ENCODE measurements at places on chromosomes 13 and 19.

DNA sequence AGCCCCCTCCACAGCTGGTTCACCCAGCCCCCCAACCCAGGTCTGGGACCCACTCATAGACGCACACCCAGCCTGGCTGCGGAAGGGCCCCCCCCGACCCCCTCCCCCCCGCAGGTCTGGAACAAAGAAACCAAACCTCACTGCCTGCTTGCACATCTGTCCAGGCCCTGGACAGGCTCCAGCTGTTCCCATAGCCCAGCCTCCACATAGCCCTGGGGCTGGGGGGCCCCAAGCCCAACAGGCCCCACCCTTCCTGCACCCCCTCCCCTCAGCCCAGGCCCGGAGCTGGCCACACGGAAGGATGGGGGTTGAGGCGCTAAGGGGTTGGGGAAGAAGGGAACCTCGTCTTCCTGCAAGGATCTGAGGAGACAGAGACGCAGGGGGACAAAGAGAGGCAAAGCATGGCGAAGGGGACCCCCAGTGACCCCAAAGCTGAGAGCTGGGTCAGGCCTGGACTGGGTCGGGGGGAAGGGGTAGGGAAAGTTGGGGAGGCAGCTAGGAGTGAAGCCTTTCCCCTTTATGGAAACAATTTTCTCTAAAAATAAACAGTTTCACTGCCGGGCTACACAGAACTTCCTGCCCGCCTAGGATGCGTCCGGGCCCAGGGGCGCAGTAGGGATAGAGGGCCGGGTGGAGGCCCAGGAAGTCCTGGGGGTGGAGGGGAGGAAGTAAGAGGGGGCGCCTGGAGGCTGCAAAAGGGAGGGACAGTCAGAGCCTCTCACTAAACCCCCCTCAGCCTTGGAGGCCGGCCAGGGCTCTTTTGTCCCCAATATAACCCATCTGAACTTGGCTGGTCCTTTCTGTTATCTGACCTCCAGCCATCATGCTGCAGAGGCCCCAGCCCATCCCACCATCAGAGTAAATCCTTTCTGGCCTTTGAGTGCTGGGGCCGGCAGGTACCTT, 2.4 kb downstream of the KANK2 start:
- no peak for DNase-seq

- DNase-seq: no peak
Measured at GRCh38 chr19:18558202-18558555, 509 bp downstream of the KXD1 start.

- no peak for DNase-seq
Measured at GRCh38 chr13:96294930-96295881, 205.3 kb downstream of the HS6ST3 start.

- no peak for DNase-seq
Measured at GRCh38 chr19:30775956-30776355, 403.8 kb downstream of the ZNF536 start.

GRCh38 chr19:29478578-29479565, 46.9 kb upstream of the VSTM2B start:
- no peak for DNase-seq

DNA sequence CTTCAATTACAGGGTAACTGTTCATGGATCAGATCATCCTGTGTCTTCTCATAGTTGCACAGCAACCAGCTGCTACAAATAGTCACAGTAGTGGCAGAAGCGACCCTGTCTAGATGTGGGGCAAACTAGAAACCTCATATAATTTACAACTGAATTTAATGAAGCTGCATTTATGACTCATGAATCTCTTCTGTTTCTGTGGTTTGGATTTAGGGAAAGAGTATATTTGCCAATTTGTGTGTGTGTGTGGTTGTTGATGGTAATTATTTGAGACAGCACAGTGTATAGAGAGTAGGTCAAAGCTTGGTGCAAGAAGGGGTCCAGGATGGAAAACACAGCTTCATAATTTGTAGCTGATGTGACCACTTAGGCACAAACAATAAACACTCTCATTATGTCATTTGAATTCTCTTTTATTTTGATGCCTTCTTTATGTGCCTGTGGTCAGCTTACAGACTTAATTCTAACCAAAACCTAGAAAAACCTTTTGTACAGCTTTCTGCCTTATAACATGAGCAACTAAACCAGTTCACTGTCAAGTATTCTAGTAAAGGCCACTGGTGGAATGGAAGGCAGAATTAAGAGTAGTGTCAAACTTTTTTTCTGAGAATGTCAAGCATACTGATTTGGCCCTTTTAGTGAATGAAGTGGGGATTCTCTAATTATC, 218.1 kb downstream of the TBC1D4 start:
- no peak for DNase-seq

GRCh38 chr19:38433268-38433733, at the start of gene RYR1:
RYR1 (plus strand) TSS chr19:38433691; CDS start chr19:38433830, 139 bp downstream.
- DNase-seq: no peak

- DNase-seq: no peak
Measured at GRCh38 chr19:21823224-21823623, 12.8 kb downstream of the ZNF43 start.

DNA sequence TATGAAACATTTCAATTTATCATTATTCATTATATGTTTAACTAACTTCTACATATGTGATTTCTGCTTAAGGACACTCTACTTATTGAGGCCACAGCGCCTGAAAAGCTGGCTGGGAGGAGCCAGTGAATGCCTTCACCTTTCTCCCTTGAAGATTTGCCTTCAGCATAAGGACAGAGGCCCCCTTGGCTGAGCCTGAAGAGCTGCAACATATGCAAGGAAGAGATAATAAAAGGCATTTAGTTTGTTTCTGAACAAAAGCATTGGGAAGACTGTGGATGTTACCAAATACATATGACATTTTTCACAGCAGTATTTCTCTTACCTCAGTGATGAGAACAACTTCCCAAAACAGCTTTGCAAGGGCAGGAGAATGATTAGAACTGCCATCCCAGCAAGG, 92.1 kb downstream of the ABCC4 start:
- no peak for DNase-seq

DNA sequence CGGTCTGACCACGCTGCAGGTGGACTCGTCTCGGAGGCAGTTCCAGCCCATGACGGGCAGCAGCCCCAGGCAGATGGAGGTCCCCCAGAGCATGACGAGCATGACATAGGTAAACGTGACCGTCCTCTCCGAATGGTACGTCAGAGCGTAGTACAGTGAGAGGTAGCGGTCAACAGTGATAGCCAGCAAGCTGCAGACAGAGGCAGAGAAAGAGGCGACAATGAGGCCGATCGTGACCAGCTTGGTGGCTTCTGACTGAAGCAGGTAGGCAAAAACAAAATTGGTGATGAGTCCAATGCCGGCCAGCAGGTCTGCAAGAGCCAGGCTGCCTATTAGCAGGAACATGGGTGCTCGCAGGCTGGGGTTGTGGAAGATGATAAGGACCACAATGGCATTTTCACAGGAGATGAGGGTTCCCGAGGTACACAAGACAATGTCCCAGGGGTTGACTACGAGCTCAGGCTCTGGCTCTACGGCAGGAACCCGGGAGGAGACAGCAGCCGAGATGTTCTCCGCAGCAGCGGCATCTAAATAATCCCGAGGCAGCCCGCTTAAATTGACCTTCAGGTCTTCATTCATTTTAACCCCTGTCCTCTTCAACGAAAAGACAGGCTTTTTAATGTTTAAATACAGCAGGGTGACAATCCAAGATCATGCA, 1.2 kb downstream of the GPR12 start:
- DNase-seq: no peak

DNA sequence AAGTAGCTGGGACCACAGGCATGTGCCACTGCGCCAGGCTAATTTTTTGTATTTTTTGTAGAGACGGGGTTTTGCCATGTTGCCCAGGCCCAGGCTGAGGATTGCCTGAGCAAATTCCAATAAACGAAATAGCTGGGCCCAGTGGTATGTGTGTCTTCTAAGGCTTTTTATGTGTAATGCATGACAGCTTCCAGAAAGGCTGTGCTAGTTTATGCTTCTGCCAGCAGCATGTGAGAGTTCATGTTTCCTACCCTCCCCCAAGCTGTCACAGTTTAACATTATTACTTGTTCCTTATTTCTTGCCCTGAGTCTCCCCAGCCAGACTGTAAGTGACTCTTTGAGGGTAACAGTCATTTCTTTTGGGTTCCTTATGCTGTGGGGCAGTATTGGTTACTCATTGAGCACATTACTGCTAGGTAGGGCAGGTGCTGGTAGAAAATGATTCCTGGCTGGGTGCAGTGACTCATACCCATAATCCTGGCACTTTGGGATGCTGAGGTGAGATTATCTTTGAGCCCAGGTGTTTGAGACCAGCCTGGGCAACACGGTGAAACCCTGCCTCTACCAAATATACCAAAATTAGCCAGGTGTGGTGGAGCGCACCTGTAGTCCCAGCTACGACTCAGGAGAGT, 13.6 kb downstream of the GPATCH1 start:
- no peak for DNase-seq

GRCh38 chr19:47652285-47652684, 43.4 kb downstream of the BICRA start:
- no peak for DNase-seq

DNA sequence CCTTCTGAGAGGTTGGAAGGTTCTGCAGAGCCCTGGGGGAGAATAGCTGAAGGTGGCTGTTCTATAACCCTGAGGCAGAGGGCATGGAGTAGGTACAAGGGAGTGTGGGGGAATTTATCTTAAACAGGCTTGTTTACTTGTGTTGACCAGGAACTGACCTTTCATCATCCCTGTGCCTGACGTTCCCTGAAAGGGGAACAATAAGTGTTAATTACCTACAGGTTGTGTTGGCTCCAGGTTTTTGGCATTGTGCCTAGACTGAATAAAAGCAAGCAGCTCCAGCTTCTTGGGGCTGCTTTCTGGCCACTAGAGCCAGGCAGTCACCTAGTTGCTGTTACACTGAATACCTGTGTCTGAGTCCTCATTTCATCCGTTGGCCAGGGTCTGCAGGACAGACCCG, 60.0 kb downstream of the ZNF627 start:
- no peak for DNase-seq

DNA sequence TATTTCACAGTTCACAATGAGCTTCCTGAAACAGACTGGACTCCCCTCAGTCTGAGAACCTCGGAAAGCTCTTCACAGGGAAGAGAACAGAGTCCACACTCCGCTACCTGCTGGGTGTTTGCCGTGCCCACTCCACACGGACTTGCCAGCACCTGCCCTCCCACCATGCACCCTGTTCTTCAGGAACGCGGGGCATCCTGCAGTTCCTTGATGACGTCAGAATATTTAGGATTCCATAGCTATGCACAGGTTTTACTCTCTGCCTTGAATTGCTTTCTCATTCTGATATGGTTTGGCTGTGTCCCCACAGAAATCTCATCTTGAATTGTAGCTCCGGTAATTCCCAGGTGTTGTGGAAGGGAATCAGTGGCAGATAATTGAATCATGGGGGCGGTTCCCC, 74.4 kb upstream of the FARP1 start:
- DNase-seq: no peak

DNA sequence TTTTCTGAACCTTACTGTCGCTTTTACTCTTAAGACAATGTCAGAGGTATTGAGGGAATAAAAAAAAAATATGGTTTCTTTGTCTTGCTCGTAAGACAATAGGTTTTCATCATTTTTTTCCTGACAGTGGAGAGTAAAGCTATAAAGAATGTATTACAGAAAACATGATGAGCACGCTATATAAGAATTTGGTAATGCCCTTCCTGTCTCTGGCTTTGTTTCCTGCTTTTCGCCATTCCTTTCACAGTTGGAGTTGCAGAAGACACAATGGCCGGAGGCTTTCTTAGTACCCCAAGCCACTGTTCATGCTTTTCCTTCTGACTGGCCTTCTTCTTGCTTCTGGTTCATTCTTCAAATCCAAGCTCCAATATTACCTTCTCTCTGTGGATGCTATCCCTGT, 101.0 kb upstream of the DACH1 start:
- no peak for DNase-seq

GRCh38 chr13:113953561-113953960, 20.3 kb downstream of the C13orf46 start:
- DNase-seq: no peak

DNA sequence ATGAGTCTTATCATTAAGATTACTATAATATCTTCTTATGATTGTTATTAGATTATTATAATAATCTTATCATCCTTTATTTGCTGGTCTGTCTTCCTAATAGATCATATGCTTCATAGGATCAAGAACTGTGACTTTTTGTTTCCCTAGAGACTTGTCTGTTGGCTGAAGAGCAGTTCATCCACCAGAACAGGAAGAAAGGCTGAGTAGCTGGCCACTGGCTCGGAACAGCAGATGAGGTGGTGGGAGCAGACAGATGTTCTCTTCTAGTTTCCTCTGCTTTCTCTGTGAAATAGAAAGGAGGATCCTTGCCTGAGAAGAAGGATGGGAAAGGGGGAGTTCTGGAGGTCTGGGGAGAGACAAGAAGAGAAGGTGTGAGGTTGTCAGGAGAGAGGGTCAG, 120.0 kb downstream of the CCNA1 start:
- DNase-seq: no peak

DNA sequence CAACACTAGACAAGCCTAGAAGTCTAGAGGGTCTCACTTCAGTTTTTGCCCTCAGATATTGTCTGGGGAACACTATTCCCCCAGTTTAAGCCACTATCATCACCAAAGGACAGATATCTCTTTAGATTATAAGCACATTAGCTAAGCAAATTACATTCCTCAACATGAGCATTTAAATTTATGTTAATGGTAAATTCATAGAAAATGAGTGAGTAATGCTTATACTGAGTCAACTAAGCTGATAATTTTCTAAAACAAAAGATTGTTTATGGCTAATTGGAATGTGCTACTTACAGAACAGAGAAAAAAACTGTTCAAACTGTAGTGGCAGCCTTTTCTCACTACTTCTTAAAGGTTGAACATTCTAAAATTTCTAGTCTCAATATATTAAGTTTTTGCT, 290.2 kb downstream of the SLITRK1 start:
- DNase-seq: no peak

GRCh38 chr19:29672933-29673336, 7.7 kb downstream of the PLEKHF1 start:
- DNase-seq: peak; percentile 61

DNA sequence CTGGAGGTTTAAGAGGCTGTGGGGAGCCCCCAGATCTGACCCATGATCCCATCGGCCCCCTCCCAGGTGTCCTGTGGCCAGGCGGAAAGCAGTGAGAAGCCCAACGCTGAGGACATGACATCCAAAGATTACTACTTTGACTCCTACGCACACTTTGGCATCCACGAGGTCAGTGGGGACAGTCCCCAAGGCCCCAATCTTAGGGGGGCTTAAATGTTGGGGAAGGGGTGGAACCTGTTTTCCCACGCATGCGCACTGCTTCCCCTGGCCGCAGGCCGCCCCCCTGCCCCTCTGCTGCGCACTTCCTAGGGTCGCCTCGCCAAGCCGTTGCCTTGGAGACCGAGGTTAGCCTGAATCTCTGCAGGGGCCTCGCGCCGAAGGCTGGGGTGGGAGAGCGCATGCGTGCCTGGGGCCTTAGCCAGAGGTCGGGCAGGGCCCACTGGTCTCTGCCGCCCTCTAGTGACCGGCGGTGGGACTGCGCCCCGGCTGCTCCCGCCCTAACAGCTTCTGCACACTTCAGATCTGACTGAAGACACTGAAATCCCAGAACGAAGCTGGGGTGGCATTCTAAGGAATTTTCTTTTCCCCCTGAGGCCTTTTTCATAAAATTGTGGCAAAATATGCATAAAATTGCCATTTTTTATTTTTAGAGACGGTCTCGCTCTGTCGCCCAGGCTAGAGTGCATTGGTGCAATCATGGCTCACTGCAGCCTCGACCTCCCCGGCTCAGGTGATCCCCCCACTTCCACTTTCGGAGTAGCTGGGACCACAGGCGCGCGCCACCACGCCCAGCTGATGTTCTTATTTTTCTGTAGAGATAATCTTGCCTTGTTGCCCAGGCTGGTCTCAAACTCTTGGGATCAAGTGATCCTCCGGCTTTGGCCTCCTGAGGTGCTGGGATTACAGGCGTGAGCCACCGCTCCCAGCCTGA, 3.6 kb downstream of the PRMT1 start:
- peak; percentile 91 for DNase-seq

Measured in stimulated activated CD8-positive, alpha-beta memory T cell treated with anti-CD3 and anti-CD28 coated beads, Interleukin-7, amount 100 ng/mL, for 24 hours (primary cell).